CD4-positive, alpha-beta T cell treated with Interleukin-2 at 100 ng/mL for 4 hours (primary cell): ENCODE measurements at places on chromosomes 7 and 10.

DNA sequence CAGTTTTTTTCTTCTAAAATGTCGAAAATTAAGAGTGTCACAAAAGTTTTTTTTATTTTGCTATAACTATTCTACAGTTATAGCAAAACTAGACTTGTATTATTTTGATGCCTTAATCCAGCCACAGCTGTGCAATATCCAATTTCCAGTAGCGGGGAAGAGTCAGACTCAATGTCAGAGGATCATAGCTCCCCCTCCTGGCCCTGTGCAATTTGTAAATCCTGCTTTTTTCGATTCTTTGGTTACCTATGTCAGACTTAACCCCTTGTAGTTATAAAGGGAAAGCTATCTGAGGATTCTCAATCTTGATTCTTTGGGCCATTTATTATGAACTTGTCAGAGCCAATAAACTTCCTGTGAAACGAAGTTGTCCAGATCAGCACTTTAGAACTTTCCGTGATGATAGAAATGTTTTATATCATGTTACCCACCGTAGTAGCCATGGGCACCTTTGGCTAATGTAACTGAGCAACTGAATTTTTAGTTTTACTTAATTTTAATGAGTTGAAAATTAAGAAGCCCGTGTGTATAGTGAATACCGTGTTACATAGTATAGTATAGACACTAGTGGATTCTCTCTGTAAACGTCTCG is 87.7 kb upstream of the PRKCQ start:
- DNase-seq: peak; percentile 43

DNA sequence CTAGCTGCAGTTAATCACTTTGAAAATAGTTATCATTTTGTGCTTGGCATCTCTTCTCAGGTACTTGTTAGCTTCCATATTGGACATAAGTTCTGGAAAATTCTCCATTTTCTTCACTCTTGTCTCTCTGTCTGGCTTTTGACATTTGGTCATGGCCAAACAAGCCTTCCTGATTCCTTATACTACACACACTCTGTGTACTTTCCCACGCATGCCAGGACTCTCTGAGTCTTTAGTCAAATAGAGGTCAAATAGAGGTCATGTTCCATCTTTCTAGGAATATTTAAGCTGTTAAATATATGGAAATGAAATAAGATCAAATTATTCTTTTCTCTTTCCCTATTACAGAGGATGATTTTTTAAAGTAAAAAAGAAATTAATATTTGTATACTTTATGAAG is 235.5 kb upstream of the PLXDC2 start:
- DNase-seq: no peak

DNA sequence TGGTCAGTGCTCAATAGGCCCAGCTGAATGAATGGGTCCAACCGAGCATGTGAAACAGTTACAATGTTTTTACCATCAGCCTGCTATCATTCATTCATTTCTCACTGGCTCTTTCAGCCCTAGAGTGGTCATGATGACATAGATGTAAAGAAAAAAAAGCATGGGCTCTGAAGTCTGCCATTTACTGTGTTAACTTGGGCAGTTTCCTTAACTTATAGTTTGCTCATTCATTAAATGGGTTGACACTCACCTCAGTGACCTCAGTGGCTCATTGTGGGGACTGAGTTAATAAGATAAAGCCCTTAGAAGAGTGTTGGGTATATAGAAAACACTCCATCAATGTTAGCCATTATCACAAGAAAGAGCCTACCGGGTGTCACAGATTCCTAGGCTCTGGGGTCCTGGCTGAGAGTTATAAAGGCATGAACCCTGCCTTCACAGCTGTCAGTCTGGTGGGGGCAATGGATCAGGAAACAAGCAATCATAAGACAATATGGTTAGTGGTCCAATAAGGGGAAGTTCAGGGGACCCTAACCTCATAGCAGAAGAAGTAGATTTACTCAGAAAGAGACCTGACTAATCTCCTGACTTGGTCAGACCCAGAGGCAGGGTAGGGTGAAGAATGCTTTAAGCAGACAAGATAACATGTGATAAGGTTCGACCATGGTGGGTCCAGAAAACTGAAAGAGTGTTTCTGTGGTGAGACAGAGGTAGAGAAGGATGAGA is 29.7 kb upstream of the GPAM start:
- no peak for DNase-seq

GRCh38 chr7:102890292-102890970 is 22.4 kb upstream of the LRRC17 start:
- no peak for DNase-seq

- no peak for DNase-seq
Observed at GRCh38 chr7:38775506-38776175, 133.3 kb downstream of the VPS41 start.

DNA sequence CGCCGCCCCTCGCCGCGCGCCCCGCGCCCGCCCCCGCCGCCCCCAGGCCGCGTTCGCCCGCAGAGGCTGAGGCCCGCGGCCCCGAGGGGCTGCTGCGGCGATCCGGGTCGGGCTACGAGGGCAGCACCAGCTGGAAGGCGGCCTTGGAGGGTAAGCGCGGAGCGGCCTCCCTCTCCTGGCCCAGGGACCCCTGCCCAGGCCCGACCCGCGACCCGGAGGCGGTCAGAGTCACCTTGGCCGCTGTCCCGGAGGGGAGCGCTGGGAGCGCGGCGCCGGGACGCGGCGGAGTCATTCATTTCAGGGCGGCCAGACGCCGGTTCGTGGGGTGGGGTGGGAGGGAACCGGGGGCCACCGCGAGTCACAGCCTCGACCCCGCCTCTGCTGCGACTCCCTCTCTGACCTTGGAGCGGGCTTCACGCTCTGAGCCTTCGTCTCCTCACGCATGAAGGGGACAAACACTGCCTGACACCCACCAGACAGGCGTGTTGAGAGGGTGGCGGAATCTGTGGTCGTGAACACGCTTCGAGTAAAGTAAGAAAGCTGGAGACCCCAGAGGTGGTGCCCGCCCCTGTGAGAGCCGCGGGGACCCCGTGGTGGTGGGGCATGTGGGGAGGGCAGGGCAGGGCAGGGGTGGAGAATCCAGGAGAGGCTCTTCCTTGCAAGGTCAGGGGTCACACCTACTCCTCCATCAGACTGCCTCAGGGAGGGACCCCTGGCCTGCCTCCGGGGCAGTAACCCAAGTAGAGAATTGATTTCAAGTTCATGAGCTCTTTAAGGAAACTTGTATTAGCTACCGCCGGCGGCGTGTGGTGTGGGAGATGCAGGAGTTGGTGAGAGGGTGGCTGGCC is 707 bp downstream of the CLEC2L start:
- DNase-seq: no peak

GRCh38 chr10:128147064-128147463 is 20.8 kb upstream of the MKI67 start:
- no peak for DNase-seq

GRCh38 chr10:110344622-110345021 is 39.9 kb upstream of the SMNDC1 start:
- DNase-seq: no peak

GRCh38 chr10:119466655-119467054 is 75.9 kb downstream of the RGS10 start:
- peak; percentile 42 for DNase-seq

GRCh38 chr10:114850126-114850525 is 28.5 kb downstream of the FHIP2A start:
- DNase-seq: no peak

- peak; percentile 27 for DNase-seq
Observed at GRCh38 chr10:73910764-73911552, at the start of gene PLAU. Gene PLAU (plus strand): TSS chr10:73911132. CDS start chr10:73911556, 424 bp downstream.

DNA sequence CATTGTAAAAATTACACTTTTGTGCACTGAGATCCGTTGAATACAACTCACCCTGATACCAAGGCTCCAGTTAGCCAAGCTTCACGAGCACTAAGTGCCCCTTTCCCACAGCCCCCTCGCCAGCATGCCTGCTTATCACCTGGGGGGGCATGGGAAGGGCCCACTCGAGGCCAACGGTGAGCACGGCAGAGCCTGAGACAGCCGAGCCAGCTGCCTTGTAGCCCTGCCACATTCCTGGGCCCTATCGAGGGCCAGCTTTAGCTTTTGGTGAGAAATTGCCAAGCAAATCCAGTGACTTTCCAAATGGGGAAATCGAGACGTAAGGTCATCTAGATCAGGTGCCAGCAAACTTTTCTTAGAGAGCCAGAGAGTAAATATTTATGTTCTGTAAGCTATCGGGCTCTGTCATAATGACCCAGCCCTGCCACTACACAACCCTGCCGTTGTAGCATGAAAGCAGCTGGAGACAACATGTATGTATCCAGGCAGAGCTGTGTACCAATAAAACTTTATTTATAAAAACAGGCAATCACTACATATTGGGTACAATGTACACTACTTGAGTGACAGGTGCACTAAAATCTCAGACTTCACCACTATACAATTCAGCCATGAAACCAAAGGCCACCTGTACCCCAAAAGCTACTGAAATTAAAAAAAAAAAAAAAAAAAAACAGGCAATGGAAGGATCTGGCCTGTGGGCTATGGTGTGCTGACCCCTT is 83.6 kb downstream of the FAM53B start:
- no peak for DNase-seq

- DNase-seq: no peak
Observed at GRCh38 chr7:50212666-50213621, 91.6 kb upstream of the IKZF1 start.

DNA sequence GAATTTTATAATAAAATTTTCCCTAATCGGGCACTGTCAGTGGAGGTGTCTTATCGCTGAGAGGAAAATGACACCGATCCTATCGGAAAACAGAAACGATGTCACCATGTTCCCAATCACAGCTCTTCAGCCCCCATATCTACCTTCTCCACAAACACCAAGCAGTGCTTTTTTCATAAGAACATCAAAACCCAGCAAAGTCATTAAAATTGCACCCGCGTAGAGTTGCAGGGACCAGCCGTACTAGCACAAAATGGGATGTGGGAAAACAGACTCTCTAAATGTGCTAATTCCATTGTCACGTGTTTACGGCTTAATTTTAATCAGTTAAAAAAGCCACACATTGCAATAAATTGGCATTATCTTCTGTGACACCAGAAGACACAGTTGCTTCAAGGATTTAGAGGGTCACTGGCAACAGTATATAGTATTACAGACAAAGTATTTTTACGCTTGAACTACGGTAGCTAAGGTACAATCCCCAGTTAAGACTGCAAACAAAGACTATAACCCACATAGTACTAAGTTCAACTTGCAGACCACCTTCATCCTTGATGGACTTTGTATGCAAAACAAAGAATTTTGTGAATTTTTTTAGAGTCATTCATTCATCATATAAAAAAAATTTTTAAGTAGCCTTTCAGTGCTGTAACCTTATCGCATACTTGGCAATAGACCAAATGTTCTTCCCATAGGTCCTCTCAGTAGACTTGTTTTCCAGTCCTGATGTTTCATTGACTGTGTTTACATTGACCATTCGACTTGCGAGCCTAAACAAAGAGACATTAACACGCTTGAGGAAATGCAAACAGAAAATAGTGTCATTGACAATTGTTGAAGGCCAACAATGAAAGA is 116.0 kb downstream of the VTI1A start:
- no peak for DNase-seq

GRCh38 chr7:152913492-152913891 is 153.9 kb downstream of the ACTR3B start:
- no peak for DNase-seq

GRCh38 chr7:80591654-80592053 is 46.8 kb upstream of the CD36 start:
- DNase-seq: no peak

DNA sequence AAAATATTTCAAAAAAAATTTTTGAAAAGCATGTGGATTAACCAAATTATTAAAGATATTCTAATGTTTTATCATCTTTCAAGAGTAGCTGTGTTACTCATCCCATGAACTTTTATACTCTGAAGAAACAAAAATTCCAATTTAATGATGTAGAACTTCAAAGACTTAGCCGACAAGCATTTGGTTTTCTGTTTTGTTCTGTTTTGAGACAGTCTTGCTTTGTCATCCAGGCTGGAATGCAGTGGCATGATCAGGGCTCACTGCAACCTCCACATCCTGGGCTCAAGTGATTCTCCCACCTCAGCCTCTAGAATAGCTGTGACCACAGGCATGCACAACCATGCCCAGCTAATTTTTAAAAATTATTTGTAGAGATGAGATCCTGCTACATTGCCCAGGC is 17.8 kb upstream of the LCOR start:
- DNase-seq: no peak

DNA sequence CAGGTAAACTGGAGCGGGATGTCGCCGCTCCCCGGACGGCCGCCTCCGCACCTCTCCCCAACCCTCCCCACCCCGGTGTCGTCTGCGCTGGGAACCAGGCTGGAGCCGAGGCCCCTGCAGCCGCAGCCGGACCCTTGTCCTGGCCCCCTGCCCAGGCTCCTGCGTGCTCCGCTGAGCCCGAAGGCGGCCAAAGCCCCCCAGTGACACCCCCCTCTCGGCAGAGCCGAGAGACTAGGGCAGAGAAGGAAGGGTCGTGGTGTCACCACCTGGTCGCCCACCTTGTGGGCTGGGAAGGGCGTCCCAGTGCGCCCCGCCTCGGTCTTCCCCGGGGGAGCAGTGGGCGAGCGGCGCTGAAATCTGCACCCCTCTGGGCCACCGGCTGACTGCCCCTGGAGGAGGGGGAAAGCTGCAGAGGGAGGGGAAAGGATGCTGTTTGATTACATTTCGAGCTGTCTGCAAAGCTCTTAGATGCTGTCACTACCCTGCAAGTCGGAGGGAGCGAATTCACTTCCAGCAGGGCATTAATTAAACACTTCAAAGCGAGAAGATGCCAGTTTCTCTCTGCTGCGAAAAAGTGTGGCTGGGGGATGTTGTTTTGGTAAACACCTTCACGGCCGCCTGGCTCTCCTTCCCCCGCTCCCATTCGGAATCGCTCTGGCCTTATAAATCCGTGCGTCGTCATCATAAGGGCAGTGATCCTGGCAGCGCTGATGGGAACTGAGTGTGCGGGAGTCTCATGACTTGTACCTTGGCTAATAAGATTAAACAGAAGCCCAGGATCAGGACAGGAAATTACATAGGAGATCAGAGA is 622 bp downstream of the DYNC1I1 start:
- no peak for DNase-seq

DNA sequence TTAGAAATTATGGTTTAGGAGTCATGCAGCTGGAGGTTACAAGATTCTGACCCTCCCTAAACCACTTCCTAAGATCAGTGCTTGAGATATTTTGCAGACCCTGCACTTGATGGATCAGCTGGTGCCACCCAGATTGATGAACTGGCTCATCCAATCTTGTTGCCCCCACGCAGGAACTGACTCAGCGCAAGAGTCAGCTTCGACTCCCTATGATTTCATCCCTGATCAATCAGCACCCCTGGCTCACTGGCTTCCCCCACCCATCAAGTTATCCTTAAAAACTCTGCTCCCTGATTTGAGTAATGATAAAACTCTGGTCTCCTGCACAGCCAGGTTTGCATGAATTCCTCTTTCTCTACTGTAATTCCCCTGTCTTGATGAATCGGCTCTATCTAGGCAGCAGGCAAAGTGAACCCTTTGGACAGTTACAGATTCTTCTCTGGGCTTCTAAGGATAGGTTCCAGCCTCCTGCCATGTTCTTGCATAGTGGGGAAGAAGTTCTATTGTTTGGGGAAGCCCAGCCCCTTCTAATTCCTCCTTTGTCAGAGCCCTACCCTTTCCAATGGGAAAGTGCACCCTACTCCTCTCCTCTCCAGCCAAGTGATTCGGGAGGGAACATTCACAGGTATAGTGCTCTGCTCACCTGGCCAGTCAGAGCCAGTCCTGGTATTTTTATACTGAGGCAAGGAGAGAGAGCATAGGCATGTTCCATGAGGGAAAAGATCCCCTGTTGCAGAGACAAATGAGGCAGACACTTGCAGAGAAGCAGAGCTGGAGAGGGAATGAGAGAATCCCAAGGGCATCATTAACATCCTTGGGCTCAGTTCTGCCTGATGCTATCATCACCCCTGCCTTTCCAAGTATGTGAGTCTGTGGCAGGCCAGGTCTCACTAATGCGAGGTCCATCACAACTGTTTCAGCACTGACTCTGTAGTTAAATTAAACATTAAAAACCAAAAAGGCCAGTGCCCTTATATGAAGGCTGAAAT is 224.4 kb upstream of the GALNT17 start:
- DNase-seq: no peak

- no peak for DNase-seq
Observed at GRCh38 chr10:116696919-116697318, 45.4 kb downstream of the HSPA12A start.
